ENCODE measurements at places on chromosomes 3 and 15.

- DNase-seq: no peak
These were observed 785.2 kb downstream of the NR2F2 start for GRCh38 chr15:97115761-97116070.

- DNase-seq: no peak
These were observed 207.1 kb downstream of the LRRN1 start for GRCh38 chr3:4006288-4006687.

DNA sequence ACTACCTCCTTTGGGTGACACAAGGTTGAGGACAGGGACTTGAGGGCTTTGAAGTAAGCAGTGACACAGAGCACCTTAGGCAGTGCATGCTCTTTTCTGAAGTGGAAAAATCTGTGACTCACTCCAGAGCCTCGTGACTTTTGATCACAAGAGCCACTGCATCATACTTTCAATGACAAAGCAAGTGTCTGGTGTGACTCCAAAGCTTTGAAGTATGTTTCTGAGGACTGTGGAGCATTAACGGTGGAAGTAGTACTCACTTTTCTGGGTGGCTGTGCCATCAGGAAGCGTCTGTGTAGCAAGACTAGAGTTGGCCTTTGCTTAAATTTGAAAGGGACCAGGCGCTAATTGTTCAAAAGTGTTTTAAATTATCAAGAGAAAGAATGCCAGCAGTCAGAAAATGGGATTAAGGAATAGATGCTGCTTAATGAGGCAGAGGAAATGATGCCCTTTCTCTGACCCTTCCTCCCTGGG is 210.7 kb upstream of the TRIM42 start:
- DNase-seq: no peak

- DNase-seq: no peak
These were observed 23.4 kb downstream of the GPD1L start for GRCh38 chr3:32129832-32130231.

DNA sequence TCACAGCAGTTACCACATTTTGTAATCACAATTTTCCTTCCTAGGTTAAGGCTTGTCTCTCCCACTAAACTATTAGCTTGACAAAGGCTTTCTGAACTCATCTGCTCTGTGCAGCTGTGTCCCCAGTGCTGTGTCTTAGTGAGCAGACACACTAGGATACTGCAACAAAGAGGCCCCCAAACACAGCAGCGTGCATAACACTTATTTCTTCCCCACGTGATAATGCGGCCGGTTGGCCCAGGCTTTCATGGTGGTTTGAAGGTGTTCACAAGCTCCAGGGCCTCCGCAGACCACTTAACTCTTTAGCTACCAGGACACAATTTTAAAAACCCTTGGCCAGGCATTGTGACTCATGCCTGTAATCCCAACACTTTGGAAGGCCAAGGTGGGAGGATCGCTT is 2.2 kb upstream of the HDAC11 start:
- DNase-seq: no peak

- DNase-seq: peak; percentile 91
These were observed 1.2 kb upstream of the LRRC34 start for GRCh38 chr3:169813757-169814517.

DNA sequence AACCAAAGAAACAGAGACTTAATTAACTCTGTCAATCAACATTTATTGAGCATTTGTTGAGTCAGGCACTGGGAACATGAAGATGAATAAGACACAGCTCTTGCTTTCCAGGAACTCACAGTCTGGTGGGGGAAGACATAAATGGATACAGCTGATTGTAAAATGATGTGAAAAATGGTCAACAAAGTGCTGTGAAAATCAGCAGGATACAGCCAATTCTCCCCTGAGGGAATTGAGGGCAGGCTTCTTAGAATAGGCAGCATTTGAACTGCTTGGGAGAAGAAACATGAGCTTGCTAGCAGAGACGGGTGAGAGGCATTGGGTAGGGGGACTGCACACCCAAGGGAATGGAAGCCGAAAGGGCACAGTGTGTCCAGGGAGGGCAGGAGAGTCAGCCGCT is 41.1 kb downstream of the MFSD1 start:
- DNase-seq: no peak

- DNase-seq: no peak
These were observed 11.5 kb downstream of the PLA2G4F start for GRCh38 chr15:42144841-42145375.

Measured in OCI-LY7 (cell line).